ENCODE measurements at places on chromosomes 1 and 21.

DNA sequence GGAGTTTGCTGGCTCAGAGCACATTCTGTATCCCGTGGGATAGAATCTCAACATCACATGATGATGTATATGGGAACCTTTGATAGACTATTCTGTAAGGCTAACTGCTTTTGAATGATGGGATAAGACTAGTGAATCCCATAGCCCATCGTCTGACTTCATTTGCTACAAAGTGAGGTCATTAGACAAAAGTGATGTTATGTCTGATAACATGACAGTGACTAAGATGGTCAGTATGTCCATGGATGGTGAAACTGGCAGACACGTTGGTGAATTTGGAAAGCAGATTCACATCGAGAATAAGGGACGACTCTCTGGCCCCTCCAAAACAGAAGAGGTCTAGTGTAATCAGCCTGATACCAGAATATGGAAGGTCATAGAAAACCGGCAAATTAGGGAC is 108.4 kb downstream of the HHAT start:
- no peak for DNase-seq

DNA sequence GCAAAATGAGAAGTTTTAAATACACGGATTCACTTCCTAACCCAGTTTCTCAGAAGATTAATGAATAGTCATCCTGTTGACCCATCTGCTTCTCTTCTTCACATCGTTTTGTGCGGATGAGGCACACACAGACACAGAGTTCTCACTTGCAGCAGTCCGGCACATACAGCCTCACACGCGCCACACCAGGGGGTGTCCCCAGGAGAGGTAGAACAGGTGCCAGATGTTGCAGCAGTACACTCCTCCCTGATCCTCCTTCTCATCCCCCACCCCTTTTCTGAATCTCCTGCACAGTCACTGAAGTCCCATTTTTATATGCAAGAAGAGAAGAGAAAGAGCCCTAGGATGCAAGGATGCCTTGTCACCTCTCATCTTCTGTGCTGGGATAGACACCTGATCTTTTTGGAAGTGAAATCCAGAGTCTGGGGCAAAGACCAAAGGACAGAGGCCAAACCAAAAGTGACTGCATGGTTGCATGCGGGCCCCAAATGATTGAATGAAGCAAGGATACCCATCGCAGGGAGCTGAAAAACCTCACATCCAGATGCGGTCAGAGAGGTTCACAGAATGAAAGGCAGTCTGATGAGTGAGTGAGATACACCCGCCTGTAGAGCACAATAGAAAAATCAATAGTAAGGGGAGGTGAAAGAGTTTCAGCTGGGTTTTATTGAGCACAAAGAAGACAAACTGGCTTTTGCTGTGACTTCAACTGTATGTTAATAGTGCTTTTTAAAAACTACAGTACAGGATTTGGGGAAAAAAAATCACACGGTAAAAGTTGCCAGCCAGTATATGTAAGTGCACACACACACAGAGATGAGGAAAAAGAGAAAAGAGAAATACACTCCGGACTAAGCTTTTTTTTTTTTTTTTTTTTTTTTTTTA is 28.9 kb downstream of the PBX1 start:
- no peak for DNase-seq

- DNase-seq: no peak
Observed at GRCh38 chr1:48693674-48694320, 82.9 kb downstream of the BEND5 start.

DNA sequence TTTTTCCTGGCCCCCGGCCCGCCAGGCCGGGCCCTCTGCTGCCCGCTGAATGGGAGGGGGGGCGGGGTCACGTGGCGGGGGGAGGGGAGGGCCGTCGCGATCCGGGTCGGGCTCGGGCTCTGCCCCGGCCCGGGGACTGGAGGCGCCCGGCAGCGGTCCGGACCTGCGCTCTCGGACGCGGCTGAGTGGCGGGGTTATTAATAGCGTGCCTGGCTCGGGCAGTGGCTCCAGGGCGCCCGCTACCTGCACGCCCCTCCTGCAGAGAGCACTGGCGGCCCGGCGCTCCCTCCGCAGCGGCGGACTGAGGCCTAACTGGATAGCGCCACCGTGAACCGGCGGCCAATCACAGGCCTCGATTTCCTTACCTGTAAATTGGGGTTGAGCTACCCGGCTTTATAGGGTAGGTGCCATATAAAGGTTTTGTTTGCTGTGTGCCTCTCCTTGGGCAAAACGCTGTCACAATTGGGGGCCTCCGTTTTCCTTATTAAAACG is 28.1 kb downstream of the AHDC1 start:
- peak; percentile 92 for DNase-seq

GRCh38 chr1:110390096-110390495 is 730 bp downstream of the SLC16A4 start:
- peak; percentile 36 for DNase-seq

DNA sequence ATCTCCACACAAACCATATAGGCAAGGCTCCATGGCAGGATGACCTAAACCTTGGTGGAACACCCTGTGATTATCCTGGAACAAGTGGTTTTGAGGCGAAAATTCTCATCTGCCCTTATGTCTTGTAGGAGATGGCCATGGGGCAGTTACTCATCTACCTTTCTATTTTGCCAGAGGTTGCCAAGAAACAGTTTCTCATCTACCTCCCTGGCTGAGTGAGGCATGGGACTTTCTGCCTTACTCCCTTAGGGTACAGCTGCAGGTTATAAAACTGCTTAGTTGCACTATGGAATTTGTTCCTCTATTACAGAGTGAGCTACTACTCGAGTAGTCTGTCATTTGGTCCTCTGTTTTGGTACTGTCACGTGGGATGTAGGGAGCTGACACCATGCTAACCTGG is 31.3 kb upstream of the GUCA2A start:
- no peak for DNase-seq

DNA sequence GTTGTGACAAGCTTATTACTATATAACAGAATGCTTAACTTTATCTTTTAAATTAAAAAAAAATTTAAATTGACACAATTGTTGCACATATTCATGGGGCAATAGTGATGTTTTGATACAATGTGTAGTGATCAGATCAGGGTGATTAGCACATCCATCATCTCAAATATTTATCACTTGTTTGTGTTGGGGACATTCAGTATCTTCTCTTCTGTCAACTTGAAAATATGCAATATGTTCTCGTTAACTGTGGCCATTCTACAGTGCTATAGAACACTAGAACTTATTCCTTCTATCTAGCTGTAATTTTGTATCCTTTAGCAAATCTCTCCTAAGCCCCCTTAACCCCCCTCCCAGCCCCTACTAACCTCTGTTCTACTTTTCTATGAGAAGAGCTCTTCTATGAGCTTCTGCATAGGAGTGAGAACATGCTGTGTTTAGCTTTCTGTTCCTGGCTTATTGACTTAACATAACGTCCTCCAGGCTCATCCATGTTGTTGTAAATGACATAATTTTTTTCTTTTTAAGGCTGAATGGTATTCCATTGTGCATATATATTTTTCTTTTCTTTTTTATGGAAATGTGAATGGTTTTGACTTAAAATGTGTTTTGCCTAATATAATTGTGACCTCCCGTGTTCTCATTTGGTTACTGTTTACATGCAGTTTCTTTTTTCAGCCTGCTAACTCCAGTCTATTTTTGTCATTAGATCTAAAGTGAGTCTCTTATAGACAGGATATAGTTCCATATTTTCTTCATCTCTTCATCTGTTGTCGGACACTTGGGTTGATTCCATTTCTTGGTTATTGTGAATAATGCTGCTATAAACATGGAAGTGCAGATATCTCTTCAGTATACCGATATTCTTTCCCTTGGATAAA is 23.8 kb downstream of the CEP350 start:
- no peak for DNase-seq

DNA sequence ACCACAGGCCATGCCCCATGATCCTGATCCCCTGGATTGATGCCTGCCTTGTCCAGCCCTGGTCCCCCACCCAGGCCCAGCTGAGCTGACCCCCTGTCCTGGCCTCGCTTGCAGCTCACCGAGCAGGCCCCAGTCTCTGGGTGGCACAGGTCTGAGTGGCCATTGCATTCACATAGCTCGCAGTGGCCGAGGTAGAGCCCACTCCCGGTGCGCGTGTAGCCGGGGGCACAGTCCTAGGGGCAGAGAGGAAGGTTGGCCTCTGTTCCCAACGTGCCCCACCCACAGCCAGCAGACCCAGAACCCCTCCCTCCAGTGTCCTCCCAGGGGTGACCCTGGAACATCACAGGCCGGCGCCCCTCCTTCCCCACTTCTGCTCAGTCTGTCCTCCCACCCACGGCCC is 51.9 kb downstream of the LDLRAD2 start:
- DNase-seq: no peak

- no peak for DNase-seq
Observed at GRCh38 chr1:213871179-213871578, 116.6 kb upstream of the PROX1 start.

DNA sequence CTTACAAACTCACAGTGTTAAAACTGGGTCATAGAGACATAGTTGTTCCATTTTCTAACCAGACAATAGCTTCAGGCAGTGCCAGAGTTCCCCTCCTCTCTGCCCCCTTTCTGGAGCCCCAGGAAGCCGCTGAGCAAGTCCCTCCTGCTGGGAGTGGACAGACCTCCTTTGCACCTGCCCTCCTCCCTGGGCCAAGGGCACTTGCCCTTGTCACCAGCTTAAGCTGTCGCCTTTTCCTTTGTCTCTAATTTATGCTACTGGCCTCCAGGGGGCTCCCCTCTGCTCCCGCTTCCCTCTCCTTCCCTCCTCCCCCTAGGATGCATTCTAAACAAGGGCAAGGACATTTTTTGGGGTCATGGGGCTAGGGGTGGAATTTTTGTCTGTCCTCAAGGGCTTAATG is 182.4 kb downstream of the MIS18A start:
- no peak for DNase-seq

DNA sequence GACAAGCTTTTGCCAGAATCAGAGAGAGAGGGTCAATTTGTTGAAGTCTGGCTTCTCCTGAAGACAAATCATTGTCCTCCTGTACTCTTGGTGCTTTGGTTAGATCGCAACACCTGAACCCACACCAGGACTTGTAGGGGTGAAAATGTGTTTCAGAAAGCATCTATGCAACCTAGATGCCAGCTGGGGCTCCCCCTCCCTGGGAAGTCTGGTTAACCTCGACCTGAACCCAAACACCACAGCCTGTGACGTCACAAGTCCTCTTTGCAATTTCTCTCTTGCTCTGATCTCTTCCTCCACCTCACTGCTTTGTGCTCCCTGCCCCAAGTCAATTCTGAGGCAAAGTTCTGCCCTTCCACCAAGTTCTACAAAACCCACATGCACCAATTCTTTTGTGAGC is 42.8 kb upstream of the USP24 start:
- no peak for DNase-seq

DNA sequence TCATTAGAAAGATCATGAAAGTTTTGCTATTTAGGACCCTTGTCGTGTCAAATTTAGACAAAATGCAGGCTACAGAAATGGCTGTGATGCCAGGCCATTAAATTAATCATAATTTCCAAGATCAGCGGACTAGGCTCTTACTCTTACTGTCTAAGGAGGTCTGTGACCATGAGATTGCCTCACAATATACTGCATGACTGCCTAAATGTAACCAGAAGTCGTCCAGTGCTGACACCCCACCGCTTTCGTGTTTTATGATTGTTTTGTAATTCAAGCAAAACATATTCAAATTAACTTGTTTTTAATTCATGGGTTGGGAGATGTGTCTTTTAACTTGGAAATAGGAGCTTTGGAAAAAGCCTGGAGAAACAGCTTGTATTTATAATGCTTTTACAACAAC is 947.5 kb downstream of the BRINP3 start:
- DNase-seq: no peak

GRCh38 chr21:31530364-31530763 is 129.1 kb upstream of the SOD1 start:
- DNase-seq: no peak

DNA sequence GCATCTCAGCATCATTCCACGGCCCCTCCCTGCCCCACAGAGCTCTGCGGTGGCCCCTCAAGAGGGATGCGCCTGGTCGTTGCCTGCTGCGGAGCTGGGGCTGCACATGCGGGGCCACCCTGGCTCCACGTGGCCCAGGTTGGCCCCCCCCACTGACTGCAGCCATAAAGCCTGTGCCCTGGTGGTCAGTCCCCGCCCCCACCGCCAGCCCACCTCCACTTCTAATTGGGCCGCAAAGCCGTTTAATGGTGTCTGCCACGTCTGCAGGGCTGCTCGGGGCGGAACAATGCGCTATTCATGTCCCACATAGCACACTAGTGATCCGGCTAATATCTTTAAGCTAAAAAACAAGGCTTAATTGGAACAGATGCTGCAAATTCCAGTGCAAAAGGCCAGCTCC is 33.5 kb upstream of the ACTRT2 start:
- DNase-seq: no peak

DNA sequence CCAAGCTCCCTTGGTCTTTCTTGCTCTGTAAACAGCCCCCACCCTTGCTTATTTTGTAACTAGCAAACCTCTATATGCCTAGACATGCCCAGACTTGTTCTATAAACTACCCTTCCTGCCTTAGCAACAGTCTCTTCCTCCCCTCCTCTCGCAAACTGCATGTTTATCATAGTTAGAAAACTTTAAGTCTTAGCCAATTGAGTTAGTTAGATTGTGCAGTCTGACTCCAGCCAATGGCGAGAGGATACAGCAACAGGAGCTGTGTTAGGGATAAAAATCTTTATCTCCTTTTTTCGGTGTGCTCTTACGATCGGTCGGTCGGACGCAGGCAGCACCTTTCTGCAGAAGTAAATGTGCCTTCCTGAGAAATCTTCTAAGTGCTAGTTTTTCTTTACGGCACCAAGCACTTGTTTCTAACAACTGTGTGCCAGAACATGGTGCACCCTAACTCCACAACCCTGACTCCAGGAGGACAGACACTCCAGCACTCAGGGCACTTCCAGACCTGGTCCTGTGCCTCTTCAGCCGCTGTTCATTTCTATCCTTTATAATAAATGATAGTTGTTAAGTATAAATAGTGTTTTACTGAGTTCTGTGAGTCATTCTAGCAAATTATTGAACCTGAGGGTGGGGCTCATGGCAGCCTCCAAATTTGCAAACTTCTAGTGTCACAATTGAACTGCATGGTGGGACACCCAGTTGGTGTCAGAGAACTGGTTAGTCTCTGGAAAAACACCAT is 25.7 kb upstream of the GNG4 start:
- no peak for DNase-seq

- DNase-seq: no peak
Observed at GRCh38 chr1:211068976-211069375, 65.0 kb downstream of the KCNH1 start.

- DNase-seq: no peak
Observed at GRCh38 chr1:241265428-241265827, 91.6 kb downstream of the RGS7 start.

DNA sequence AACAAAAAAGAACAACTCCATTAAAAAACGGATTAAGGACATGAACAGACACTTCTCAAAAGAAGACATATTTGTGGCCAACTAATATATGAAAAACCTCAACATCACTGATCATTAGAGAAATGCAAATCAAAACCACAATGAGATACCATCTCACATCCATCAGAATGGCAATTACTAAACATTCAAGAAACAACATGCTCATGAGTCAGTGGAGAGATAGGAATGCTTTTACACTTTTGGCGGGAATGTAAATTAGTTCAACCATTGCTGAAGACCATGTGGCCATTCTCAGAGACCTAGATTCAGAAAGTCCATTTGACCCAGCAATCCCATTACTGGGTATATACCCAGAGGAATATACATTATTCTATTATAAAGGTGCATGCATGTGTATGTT is 1442.6 kb upstream of the B3GALT2 start:
- DNase-seq: no peak

Data from left ventricle myocardium superior (tissue), 1 donor.